ENCODE measurements at places on chromosomes 3 and 15.
A peak's percentile ranks its signal among the peaks of the same experiment; 100 is the strongest.

GRCh38 chr3:15097891-15098290, 1.1 kb downstream of the RBSN start:
- DNase-seq, result no peak

GRCh38 chr15:39641191-39641889, 60.5 kb downstream of the THBS1 start:
- no peak for DNase-seq

DNA sequence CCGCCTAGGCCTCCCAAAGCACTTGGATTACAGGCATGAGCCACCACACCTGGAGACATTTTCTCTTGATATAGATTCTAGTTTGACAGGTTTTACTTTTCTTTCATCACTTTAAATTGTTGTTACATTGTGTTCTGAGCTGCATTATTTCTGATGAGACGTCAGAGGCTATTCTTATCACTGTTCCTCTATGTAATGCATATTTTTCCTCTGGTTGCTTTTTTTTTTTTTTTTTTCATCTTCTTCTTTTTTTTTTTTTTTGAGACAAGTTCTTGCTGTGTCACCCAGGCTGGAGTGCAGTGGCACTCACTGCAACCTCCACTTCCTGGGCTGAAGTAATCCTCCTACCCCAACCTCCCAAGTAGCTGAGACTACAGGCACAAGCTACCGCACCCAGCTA, 41.2 kb downstream of the TRA2B start:
- no peak for DNase-seq

- DNase-seq, result peak; percentile 30
Measured at GRCh38 chr3:192039593-192039992, 578.6 kb downstream of the PYDC2 start.

- peak; percentile 18 for DNase-seq
Measured at GRCh38 chr3:3196148-3196861, 16.8 kb upstream of the CRBN start.

Data from T47D (cell line).